ENCODE measurements at places on chromosomes 12 and 14.

GRCh38 chr14:91315844-91316267, 71.4 kb upstream of the GPR68 start:
- no peak for DNase-seq

DNA sequence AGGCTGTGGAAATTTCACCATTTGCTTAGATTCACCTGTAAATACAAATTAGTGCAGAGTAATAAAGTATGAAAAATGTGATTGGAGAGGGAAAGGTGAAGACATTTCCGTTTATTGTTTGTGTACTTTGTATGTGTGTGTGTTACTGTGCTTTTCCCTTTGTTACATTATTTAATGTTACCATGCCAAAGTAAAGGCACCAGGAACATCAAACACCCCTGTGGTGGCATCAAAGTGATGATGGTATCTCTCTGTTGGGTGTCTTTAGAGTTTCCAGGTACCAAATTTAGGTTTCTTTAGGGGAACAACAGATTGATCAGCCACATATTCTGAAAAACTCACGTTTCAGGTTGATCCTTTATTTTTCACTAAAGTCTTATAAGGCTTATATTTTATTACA, 189.0 kb upstream of the FBXO33 start:
- DNase-seq, result no peak

- no peak for DNase-seq
These were observed 16.1 kb upstream of the HDAC7 start for GRCh38 chr12:47835831-47836155.

- DNase-seq, result no peak
These were observed 49.6 kb downstream of the TC2N start for GRCh38 chr14:91817566-91818325.

DNA sequence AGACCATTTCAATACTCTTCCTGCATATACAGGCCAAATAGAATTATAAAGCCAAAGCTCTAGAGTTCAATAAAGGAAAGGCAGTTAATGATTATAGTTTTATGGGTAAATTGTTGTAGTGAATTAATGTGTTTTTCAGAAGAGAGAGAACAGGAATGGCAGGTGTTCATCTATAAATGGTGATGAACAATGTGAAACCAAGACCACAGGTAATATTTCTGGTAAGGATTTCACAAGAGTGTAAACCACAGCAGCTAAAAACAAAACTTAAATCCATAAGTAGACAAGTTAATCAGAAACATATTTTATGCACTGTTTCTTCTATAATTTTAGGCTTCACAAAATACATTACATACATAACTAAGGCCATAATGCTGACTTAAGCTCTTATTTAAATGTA, 204.4 kb downstream of the SYT1 start:
- no peak for DNase-seq

- DNase-seq, result no peak
These were observed 8.5 kb downstream of the KLHL33 start for GRCh38 chr14:20427231-20428009.

GRCh38 chr12:52248541-52249461, 15.8 kb downstream of the KRT7 start:
- DNase-seq, result no peak

- DNase-seq, result no peak
These were observed 15.6 kb downstream of the MVK start for GRCh38 chr12:109589240-109589590.

GRCh38 chr12:67598598-67598997, 49.9 kb upstream of the DYRK2 start:
- no peak for DNase-seq

DNA sequence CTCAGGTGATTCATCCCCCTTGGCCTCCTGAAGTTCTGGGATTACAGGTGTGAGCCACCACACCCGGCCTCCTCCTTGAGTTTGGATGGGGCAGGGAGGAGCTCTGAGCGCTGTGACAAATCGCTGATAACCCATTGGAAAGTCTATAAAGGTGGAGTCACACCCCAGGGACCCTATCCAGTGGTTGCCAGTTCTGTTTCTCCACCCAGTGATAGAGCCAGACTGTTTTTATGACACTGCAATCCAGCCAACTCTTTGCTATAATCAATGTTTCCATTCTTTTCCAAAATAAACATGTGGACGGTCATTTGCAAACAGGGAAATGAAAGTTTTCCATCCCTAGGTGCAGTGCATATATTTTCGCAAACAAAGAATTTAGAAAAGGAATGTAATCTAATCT, 142.0 kb upstream of the PELI2 start:
- no peak for DNase-seq

GRCh38 chr12:51437431-51437830, 12.8 kb downstream of the SLC4A8 start:
- DNase-seq, result no peak

- no peak for DNase-seq
These were observed 9.8 kb downstream of the VSIG10 start for GRCh38 chr12:118094039-118094438.

DNA sequence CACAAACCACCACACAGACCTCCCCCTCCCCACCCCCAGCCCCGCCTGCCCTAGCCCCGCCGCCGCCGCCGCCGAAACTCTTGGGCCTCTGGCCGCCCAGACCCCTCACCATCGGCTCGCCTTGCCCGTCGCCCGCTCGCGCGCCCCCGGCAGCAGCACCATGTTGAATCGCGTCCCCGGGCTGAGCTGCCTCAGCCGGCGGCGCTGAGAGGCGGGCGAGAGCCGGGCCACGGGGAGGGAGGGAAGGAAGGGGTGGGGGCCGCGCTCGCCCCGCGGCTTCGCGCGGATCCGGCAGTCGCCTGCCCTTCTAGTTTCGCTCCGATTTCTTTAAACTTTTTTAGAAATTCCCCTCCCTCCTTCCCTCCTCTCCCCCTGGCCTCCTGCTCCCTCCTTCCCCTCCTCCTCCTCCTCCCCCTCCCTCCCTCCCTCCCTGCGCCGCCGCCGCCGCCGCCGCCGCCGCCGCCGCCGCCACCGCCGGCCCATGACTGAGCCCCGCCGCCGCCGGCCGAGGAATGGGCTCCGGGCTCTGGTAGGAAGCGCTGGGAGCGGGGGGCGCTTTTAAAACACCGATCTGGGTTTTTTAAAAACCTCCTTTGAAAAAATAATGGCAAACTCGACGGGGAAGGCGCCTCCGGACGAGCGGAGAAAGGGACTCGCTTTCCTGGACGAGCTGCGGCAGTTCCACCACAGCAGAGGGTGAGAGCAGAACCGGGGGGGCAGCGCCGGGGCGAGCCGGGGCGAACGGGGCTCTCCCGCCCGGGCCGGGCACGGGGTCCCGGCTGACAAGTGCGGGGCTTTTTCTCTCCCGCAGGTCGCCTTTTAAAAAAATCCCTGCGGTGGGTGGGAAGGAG, at the start of gene ARID2:
ARID2 (plus strand) TSS at position 474 of the 851 bp plus-strand sequence; CDS start at position 605, 131 bp downstream.
- DNase-seq, result peak; percentile 65

DNA sequence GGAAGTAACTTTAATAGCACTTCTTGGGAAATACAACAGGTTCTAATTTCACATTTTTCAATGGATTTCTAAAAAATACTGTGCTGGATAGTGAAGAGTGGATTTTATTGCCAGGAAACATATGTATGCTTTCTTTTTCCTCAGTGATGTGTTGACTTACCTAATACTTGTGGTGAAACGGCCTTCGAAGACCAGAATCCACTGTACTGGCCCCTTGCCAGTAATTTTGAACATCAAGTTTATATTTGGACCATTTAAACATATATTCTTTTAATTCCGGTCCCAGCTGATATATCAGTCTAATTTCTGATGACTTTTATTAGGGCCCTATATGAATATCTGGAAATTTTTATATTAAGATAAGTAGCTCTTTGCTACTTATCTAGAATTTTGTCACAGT, 1.8 kb downstream of the MSRB3 start:
- DNase-seq, result no peak

DNA sequence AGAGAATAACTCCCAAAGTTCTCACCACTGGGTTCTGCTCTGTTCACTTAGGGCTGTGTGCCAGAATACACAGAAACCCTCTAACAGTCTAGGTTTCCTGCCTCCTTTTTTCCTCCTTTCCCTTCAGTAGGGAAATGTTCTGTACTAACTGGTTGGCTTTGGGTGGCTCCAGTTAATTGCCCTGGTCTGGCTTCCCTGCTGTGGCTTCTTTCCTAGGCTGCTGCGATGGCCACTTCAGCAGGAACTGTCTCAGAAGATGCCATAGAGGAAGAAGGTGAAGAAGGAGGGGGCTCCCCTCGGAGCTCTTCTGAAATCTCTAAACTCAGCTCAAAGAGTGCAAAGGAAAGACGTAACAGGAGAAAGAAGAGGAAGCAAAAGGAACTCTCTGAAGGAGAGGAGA, 115.2 kb downstream of the SCN8A start:
- no peak for DNase-seq

GRCh38 chr12:95953000-95953399, 9.9 kb downstream of the AMDHD1 start:
- DNase-seq, result no peak

GRCh38 chr14:99402950-99403349, 77.7 kb downstream of the SETD3 start:
- DNase-seq, result no peak

- no peak for DNase-seq
These were observed 74.0 kb upstream of the PELI2 start for GRCh38 chr14:56044196-56044595.

DNA sequence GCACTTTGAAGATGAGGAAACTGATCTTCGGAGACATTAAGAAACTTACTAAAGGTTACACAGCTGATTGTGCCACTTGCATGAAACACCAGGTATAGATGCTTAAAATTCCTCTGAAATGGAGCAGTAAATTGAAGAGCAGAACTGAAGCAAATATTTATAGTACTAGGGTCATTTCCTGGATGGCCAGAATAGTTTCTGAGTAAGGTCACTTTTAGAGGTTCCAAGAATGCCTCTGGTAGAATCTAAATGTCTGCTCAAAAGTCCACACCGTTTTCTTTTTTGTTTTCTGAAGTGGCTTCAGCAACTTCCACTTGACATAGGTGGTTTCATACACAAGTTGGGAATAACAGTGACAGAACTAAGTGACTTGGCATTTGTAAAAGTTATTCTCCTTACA, 19.4 kb downstream of the TPH2 start:
- no peak for DNase-seq

DNA sequence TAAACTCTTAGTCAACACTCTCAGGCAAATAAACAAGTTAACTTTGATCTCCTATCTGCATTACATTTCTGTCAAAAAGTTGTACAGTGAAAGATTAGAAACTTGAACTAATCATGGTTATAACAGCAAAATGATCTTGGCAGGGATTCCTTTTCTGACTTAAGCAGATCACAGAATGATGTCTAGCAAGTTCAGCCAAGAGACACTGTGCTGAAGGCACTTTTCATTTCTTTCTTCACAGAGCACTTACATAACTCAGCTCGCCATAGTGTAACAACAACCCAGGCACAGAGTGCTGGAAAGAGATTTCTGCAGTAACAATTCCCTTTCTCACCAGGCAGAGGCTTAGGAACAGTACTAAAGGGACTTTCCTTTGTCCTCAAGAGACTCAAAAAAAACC, 19.6 kb upstream of the CSRP2 start:
- DNase-seq, result no peak

- DNase-seq, result no peak
These were observed 2.2 kb downstream of the LRFN5 start for GRCh38 chr14:41608681-41609390.

DNA sequence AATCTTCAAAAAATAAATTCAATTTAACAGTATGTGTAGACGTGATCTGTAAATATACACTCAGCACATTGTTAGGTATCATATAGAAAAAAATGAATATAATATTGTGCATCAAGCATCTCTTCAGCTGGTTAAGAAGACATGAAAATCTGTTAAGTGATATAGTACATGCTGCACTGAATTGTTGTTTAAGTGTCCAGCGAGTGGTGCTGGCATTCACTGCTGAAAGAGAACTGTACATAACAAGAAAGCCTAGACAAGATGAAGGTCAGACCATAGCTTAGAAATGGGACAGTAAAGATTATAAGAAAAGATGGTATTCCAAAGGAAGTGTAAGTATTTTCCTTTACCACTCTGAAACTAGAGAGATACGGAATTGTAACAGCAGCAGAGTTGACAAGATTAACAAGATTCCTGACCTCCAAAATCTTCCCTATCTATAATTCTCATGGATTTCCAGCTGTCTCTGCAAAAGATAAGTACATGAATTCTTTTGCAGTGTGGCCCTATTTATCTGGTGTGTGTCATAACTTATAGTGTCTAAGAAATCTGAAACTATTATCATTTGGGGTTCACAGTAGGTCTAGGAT, 198.6 kb downstream of the FLRT2 start:
- DNase-seq, result no peak

DNA sequence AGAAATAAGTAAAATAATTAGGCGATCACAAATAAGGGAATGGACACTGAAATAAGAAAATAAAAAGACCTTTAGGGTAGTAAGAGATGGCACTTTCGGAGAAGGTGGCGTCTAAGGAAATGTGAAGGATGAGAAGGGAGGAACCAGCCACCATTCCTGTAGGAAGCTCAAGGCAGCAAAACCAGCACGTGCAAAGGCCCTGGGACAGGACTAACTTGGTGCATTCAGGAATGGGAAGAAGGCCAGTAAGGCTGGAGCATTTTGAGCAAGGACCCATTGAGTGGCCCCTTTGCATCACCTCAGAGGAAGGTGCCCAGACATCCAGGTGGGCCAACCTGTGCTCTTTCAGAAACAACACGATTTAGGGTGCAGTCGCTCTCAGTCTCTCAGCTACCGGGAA, 738 bp upstream of the VPS37B start:
- DNase-seq, result no peak

DNA sequence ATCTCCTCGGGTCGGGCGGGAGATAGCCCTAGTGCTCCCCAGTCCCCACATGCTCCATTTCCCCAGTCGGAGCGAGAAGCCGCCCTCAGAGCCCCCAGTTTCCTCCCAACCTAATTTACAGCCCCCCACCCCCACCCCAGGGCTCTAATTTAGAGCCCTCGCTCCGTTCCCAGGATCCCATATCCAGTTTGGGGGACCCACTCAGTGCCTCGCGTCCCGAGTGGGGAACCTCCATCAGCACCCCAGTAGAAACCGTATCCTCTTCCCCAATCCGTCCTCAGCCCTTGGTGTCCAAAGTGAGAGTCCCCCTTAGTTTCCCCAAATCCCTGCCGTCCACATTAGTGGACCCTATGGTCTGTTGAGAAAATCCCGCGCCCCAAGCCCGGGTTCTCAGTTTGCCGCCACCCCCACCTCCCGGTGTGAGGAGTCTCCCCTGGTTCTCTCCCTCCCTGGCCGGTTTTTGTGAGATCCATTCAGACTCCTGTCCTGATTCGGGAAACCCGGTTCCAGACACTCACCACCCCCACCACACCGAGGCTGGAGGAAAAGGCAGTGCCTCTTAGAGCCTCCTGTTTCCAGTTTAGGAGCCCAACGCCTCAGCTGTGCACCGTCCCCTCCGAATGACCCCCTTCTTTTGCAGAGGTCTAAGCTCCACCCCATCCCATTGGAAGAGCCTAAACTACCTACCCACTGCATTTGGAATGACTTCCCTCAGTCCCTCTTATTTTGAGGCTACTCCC, 809 bp upstream of the MSI1 start:
- DNase-seq, result no peak

- DNase-seq, result no peak
These were observed 118.6 kb downstream of the LMNTD1 start for GRCh38 chr12:25434515-25434914.

DNA sequence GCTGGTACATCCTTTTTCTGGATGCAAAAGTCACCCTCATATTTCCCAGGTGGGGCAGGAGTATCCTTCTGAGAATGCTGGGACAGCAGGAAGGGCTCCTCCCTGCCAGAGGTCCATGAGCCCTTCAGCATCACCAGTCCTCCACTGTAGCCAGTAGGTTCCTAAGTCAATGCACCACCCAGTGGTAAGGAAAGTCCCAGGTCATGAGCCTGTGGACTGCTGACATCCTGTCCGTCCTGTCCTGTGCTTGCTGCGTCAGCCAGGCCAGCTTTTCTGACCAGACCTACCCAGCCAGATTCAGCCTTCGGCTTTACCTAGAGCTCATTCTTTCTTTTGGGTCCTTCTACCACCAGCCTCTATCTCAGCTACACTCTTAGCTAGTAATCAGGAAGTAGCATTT, 23.0 kb upstream of the ACTN1 start:
- DNase-seq, result peak; percentile 27
